ENCODE measurements at places on chromosomes 6 and 20.

DNA sequence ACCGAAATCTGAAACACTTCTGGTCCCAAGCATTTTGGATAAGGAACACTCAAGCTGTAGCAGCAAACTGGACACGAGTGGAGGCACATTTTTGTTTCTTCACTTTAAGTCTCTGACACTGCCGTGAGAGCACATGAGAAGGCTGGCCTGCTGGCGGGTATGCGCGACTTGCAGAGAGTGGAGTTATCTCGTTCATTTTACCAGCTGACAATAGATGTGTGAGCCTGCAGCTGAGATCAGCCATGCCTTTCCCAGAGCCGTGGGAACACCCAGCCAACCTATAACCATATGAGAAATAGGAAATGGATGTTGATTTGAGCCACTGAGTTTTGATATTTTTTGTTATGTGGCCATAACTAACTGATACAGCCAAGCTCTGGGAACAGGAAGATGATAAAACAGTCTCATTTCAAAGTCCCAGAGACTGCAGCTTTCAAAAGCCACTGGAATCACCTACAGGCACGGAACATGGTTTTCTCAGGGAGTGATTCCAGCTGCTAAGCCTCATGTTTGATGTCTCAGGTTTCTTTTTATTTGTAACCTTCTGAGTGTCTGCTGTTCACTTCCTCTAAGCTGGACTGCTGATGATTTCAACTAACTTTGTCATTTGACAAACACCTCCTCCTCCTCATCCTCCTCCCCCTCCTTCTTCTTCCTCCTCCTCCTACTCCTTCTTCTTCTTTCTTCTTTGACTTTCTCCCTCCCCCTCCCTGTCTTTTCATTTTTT, 28.6 kb upstream of the LAMP5 start:
- no peak for DNase-seq

- no peak for DNase-seq
These were observed 70.4 kb upstream of the KCNQ5 start for GRCh38 chr6:72551470-72551869.

DNA sequence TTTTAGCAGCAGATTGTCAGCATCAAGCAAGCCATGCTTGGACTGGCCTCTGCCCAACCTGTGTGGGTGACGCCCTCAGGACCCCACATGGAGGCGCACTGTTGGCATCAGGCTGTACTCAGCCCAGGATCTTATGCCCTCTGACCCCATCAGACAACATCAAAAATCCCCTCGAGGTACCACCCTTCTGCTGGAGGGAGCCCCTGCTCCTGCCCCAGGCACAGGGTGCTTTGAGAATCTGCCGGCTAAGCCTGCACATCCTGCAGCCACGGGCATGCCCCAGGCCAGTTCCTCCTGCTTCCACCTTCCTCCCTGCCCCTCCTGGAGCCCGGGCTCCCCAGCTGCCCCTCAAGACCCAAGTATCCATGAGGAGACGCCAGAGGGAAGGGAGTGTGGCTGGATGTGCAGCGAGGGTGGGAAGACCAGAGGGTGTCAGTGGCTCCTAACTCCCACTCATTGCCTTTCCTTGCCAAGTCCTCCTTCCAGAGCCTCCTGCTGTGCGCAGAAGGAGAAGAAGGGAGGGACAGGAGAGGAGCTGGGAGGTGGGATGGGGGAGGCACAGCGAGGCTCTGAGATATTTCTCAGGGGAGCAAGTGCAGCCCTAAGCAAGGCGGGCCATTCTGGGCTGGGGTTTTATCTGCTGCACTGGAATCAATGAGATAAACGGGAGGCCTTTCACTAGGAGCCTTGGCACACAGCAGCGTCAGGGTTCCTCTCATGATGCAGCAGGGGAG, 77.4 kb upstream of the CST7 start:
- DNase-seq = no peak

- DNase-seq = no peak
These were observed 202.7 kb downstream of the CLIC5 start for GRCh38 chr6:45812922-45813321.

DNA sequence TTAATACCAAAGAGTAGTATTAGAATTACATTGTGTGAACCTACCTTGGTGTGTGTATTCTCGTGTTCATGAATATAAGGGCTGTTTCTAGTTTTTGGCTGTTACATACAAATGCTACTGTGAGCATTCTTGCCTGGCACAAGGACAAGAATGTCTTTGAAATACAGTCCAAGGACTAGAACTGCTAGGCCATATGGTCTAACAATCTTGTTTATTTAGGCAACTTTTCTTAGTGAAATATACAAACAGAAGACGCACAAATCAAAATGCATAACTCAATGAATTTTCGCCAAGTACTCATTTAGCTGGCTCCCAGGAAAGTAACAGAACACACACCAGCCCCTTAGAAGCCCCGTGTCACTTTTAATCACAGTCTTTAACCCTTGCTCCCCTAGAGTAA, 28.5 kb downstream of the KDM1B start:
- DNase-seq = no peak

DNA sequence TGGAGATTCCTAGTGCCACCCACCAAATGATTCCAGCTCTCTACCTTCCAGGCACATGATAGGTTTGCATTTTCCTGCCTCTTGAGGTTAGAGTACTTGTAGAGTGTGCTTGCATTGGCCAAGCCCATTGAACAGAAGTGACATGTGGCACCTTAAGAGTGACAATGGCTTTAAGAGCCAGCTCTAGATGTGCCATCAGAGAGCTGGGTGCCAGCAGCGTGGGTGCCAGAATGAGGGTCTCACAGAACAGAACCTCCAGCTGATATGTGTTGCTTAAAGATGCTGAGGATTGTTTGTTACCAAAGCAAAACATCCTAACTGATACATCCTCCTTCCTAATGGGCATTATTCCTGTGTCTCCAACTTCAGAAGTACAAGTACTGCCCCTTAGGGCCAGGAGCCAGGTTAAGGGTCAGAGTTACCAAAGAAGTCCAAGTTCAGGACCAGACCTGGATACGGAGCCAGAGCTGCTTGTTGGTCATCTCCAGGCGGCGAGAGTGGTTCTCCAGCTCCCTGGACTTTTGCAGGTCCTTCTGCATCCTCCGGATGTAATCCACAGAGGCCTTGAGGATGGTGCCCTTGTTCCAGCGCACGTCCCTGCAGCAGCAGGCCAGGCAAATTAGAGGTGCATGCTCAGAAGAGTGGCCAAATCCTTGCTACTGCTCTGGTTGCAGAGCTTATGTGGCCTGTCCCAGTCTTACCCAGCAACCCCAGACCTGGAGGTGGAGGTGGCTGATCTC, 47.5 kb downstream of the MDFI start:
- DNase-seq = no peak

DNA sequence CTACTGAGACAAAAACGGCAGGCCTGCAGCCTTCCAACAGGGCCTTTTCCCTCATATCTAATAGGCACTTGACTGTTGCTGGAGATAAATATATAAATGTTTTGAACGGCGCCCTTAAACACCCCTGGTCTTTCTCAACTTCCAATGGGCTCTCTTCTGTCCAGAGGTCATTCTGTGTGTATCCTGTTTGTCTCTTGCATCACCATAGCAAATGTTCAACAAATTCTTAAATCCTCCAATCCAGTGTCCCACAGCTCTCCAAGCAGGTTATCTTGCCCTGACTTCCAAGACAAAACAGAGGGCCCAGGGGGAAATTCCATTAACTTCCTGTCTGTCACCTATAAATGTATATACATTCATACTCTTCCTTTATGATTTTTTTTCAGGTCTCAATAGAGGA, 62.0 kb downstream of the OR2J2 start:
- DNase-seq = no peak

- no peak for DNase-seq
These were observed 40.9 kb downstream of the GHRH start for GRCh38 chr20:37220731-37221130.

GRCh38 chr6:834866-835265, 141.9 kb upstream of the EXOC2 start:
- DNase-seq = no peak
